Liver (tissue), 10 donors: ENCODE measurements at places on chromosomes 6 and 20.

DNA sequence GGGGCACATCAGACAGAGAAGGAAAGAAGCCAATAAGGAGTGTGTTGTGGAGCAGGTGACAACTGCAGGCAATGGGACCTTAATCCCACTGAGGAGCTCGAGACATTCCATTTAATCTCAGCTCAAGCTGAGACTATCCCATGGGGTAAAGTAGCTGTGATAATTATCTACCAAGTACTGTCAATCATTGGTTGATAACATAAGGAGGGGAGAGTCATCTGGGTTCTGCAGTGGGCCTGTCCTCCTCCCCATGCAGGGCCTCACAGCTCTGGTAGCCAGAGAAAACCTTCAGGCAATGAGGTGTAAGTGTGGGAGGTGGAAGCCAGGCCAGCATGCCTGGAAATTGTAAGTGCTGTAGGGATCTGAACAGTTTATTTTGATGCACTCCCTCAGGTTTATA is 375.0 kb upstream of the ARID1B start:
- DNase-seq: no peak

DNA sequence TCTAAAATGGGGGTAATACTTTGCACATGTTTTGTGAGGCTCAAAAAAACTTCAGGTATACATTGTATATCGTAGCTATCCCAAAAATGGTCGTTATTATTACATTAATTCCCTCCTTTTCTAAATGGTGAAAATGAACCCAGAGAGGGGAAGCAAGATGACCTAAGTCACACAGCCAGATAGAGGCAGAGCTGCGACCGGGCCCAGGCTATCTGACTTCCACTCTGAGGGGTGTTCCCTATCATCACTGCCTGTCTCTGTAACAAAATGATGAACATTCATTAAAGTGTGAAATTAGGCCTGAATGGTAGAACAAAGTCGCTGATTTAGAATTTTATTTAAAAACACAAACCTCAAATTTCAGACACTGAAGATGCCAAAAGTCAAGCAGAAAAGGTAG is 29.1 kb upstream of the RIMS4 start:
- no peak for DNase-seq

DNA sequence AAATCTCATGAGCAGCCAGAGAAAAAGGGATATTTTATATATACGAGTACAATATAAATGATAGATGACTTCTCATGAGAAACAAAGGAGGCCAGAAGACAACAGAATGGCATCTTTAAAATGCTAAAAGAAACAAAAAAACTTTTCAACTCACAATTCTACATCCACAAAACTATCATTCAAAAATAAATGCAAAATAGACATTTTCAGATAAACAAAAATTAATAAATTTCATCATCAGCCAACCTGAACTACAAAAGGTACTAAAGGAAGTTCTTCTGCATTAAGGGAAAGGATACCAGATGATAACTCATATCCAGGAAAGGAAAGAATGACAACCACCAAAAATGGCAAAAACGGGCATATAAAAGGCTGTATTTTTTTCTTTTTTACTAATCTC is 27.9 kb upstream of the ANKRD60 start:
- no peak for DNase-seq

DNA sequence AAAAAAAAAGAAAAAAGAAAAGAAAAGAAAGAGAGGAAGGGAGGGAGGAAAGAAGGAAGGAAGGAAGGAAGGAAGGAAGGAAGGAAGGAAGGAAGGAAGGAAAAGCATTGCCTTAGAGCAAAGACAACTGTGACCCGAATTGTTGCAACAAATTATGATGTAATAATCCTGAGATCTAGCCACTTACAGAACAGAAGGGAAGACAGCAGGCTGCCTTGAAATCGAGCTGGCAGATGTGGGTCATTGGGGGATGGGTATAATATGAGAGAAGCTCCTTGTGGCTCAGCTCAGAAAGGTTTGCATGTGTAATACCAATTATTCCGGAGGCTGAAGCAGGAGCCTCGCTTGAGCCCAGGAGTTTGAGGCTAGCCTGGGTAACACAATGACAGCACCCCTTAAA is 208.1 kb upstream of the PROKR2 start:
- no peak for DNase-seq

DNA sequence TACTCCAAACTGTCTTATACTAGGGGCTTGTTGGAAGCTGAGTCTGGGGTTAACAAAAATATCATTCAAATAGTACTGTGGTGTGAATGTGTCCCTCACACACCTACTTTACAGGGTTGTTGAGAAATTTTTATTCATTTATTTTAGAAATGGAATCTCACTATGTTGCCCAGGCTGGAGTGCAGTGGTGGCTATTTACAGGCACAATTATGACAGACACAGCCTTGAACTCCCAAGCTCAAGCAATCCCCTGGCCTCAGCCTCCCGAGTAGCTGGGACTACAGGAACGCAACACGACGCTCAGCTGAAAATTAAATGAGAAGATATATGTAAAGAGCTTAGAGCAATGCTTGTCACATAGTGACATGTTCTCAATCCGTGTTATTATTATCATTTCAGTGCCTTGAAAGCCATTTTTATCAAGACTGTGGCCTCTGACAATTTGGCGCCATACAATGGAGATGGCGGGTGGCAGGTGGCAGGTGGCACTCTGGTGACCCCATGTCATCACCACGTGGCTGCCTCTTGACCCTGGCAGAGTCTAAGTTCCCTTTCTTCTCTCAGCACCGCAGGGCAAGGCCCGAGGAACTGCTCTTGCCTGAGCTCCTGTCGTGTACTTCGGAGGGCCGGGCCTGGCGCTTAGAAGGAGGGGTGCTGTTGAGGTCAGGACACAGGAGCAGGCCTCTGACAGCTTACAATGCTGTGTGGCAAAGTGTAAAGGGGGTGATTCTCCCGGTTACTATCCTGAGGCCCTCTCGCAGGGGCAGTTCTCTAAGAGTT is 64.5 kb downstream of the STX11 start:
- DNase-seq: no peak

DNA sequence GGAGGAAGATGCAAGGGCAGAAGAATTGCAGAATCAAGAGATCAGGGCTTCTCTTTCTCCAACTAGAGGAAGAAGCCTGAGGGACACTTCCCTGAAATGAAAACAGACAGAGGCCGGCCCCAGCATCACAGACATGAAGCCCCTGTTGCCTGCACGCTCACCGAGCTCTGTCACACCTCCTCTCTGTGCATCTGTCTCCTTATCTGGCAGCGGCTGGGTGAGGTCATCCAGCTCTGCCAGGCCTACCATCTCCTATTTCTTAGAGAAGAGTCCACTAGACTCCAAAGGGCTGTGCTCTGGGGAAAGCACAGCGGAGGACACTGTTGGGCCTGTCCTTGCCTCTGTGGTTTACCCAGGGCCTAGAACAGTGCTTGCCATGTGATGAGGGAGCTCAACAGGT is 71.9 kb upstream of the MLN start:
- DNase-seq: no peak

DNA sequence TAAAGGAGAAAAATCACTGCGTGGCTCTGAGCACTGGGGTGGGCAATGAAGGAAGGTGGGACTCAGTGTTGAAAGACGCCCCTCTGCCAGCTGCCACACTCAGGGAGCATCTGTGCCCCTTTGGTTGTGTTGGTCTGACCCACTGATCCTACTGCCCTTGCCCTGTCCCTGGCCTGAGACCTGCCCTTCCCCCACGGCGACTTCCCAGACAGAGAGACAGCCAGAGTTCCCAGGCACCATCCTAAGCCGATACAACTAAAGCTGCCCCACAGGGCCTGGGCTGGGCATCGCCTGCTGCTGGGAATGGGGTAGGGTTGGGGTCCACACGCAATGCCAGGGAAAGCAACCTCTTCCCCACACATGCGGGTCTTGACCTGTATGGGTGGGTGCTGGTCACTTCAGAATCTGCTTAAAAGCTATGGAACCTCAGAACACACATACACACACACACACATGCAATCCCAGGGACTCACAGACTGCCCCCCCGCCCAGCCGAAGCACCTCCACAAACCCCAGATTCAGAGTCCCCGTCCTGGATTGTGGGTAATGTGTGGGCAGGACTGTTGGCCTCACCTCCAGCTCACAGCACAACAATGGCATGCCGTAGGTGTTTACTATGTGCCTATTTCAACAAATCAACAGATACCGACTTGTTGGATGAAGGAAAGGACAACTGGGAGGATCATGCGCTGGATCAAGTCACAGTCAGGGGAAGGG is 10.9 kb upstream of the SPDEF start:
- no peak for DNase-seq

- no peak for DNase-seq
Observed at GRCh38 chr20:49400410-49400809, 82.1 kb downstream of the KCNB1 start.

DNA sequence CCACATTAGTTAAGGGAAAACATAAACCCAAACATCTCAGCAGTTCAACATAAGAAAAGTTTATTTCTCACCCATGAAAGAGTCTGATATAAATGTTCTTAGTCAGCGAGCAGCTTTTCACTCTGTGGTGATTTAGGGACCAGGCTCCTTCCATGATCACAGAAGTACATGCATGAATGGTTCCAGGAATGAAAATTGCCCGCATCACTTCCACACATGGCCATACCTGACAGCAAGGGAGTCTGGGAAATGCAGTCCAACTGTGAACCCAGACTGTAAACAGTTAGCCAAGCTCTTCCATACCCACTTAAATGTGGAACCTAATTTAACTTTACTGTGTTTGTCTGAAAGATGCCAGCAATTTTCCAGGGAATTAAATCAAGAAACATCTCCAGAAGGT is 353.9 kb downstream of the HACE1 start:
- DNase-seq: no peak

GRCh38 chr6:142292166-142292924 is 9.5 kb upstream of the ADGRG6 start:
- no peak for DNase-seq

DNA sequence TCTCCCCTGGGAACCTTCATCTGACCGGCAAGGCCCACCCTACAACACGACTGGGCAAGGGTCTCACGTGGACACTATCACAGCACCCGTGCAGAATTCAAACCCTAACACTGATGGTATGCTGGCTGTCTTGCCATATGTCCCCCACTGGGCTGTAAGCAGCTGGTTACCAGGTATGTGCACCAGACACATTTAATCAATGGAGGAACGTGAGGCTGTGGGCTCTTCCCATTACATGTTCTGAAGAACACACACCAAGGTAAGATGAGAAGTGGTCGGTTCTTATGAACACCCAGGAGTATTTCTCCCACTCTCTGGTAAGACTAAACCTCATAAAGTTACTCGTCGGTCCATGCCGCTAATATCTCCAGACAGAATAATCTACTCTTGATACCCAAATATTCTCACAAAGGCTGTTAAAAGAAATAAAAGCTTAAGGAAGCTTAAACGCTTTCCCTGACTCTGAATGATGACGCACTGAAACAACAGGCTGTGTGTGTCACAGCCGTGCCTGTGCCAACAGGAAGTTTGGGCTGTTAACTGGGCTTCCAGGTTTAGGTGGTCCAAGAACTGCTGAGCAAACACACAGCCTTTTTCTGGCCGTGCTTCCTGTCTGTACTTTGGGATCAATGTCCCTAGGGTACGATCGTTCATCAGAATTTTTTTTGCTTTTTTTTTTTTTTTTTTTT is 75.3 kb downstream of the SLC23A2 start:
- no peak for DNase-seq
